ENCODE measurements at places on chromosomes 2 and 18.
A peak's percentile ranks its signal among the peaks of the same experiment; 100 is the strongest.

DNA sequence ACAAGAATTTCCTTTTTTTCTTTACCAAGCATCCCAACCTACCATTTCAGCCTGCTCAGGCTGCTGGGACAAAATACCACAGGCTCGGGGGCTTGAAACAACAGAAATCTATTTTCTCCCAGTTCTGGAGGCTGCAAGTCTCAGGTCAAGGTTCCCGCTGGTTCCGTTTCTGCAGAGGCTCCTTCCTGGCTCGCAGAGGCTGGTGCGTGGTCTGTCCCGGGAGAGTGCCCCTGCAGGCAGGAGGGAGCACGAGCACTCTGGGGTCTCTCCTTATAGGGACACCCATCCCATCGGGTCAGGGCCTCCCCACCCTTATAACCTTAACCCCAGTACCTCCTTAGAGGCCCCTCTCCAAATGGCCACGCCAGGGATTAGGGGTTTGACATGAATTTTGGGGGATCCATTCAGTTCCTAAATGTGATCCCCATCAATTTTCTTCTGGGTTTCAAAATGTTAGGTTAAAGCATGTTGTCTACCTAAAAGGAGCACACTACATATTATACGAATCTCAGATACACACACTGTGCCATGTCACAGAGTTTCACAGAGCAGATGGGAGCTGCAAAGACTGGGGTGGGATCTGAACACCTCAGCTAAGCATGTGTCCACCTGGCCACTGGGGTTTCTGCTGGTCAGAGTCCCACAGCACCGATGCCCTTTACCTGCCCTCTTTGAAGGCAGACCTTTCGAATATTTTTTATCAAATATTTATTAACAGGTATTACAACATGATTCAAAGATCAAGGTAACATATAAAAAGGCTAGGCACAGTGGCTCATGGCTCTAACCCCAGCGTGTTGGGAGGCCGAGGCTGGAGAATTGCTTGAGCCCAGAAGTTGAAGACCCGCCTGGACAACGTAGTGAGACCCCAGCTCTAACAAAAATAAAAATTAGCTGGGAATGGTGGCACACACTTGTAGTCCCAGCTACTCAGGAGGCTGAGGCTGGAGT is 17.6 kb upstream of the ADI1 start:
- no peak for DNase-seq

DNA sequence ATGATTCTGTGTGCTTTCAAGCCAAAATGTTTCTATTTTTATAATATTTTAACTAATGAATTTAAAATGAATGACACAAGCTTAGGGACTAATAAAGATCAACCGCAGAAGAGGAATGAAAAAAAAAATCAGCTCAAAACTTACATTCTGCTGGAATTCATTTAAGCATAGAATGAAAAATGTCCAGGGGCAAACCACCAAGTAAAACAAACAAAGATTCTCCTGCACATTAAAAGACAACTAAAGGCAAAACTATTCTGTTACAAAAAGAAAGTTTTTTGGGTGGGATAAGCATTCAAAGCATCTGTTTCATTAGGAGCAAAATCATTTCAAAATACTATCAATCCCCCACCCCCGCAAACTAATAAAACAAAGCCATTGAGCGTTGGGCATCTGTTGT is 99.3 kb upstream of the SOX11 start:
- DNase-seq: no peak

DNA sequence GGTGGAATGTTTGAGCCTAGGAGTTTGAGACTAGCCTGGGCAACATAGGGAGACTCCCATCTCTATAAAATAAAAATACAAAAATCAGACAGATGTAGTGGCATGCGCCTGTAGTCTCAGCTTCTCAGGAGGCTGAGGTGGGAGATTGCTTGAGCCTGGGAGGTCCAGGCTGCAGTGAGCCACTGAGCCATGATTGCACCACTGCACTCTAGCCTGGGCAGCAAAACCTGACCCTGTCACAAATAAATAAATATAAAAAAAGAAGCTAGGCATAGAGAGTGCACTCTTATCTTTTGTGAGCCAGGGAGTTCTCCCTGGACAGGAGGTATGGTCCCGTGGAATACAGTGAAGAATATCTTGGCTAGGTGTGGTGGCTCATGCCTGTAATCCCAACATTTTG is 11.0 kb upstream of the KYNU start:
- DNase-seq: no peak

- peak; percentile 59 for DNase-seq
Observed at GRCh38 chr2:54606393-54606958, 117.0 kb upstream of the EML6 start.

DNA sequence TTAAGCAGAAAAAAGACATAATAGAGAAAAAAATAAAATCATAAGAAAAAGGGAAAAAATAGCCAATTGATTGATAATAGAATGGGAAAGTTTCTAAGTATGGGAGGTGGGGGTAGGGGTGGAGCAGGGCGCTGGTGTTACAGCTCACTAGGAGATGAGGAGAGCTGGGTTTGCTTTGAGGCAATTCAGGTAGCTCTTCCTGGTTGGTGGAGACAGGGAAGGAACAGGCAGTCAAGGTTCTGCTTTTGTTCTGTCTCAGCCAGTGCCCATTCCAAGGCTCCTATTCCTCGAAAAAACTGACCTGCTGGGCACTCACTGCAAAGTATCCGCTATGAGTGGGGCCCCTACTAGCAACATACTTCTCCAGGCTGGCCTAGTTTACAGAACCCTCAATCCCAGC is 1.7 kb upstream of the CNNM4 start:
- no peak for DNase-seq

DNA sequence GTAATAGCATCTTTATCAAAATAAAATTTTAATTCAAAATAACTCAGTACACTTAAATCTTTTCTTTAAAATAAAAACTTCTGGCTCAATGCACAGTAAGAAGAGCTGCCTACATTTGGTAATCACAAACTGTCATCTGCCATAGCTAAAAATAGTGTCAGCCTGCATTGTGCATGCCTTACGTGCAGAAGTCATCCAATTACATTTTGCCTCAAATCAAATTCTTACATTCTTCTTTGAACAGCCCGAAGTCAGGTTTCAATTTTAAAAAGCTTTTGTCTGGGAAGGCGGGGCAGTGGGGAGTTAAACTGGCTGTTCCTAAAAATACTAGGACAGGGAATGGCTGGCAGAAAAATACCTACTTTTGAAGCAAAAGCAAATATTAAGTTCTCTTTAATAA is 51.1 kb downstream of the RTN4 start:
- DNase-seq: no peak

GRCh38 chr2:86794861-86795260 is 4.1 kb upstream of the CD8A start:
- DNase-seq: no peak

GRCh38 chr18:51151568-51152511 is 45.6 kb downstream of the MEX3C start:
- DNase-seq: peak; percentile 91

DNA sequence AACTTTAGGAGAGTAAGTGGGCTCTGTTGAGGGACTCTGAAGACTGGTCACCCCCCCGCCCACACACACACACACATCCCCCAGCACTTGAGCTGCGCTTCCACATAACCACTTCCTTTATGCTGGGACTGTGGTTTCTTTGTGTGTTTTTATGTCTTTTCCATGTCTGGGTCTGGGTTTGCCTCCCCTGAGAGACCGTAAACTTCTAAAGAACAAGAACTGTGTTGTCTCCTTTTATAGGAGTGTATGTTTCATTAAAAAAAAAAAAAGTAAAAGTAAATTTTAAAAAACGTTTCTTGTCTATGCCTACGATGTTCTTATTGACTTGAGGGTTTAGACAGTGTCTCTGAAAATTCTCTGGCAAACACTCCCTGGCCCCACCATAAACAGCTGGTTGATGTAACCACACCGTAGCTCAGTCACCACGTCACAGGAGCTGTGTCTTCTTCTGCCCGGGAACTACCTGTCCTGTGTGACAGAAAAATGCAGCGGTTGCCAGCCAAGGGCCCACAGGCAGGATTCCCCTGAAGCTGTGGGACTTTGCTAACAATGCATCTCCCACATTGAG is 68.0 kb downstream of the KLHL29 start:
- DNase-seq: peak; percentile 6

DNA sequence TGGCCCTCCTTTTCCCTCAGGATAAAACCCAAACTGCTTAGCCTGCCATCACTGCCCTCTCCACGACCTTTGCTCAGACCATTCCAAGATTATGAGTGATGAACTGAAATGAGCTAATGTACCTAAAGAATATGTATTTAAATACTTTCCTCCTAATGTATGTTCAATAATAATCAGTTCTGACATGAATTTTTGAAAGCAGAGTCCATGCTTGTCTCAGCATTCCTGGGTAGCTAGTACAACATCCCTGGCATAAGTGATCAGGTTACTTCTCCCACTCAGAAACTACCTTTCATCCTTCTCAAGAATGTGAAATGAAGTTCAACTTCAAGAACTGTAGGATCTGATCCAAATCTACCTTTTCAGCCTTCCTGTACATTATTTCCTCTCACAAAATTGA is 103.6 kb downstream of the UNC80 start:
- DNase-seq: no peak

GRCh38 chr18:6748241-6748640 is 18.7 kb downstream of the ARHGAP28 start:
- DNase-seq: no peak

GRCh38 chr18:71598374-71598773 is 945.8 kb downstream of the CBLN2 start:
- no peak for DNase-seq

All from stimulated activated CD4-positive, alpha-beta T cell treated with anti-CD3 and anti-CD28 coated beads, Interleukin-4, amount 100 ng/mL, for 4 hours (primary cell).